ENCODE measurements at places on chromosomes 11 and 22. TPM values are rescaled to one million over a fixed set of nuclear protein-coding genes. Genes with fewer than 3 reads are reported as not detected.

DNA sequence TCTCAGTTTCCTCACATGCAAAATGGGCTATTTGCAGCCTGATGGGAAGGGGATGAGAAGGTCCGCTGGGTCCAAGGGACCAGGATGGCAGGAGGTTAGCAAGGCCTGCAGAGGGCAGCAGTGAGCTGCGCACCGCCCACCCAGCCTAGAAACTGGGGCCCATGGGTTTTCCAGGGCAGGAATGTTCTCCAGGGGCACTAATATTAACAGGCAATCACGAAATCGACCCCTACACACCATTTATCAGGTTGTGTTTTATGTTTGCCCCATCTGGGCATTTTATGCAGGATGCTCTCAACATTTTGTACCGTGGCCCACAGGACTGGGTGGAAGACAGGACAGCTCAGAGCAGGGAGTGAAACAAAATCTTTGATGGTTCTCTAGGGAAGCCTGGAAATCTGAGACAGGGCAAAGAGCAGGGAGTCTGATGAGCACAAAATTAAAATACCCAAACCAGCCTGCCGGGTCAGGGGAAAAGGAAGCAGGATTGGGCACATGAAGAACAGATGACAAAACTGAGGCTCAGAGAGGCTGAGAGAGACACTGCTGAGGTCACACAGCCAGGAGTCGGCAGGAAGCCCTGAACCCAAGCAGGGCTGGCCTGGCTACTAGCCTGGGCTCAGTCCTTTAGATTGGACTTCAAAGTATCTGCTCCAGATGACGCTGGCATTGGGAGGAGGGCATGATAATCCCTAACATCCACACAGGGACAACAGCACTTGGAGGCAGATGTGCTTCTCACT lies 1.6 kb upstream of the BCR start:
- H3K4me3 ChIP-seq = peak overlapping the region; percentile 8
- peaks cover 6% of the 10 kb centered on the region for H3K36me3 ChIP-seq

DNA sequence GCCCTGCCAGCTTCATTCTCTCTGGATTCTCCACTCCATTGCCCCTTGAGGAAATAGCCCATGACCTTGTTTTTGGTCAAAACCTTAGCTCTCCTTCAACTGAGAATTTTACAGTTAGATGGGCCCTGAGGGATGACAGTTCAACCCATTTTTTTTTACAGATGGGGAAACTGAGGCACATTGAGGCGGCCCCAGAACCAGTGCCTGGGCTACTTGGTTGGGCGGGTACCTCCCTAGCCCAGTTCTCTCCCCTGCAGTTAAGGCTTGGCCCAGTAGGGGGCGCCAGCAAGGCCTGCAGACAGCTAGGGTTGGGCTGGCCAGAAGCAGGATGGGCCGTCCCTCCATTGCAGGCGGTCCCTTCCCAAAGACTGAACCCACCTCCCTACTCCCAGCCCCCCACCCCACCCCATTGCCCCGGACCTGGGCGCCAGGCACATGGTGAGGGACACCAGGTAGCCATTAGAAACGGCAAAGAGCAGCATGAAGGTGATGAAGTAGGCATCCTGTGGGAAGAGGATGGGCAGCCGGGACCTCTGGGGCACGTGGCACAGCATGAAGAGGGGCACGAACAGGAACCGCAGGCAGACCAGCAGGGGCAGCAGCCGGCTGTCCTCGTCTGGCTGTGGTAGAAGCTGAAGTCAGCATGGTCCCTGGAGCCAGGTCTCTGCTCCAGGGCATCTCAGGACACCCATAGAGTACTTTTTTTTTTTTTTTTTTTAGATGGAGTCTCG lies 7.6 kb downstream of the SLC29A2 start:
- no peak overlapping the region for H3K4me3 ChIP-seq
- H3K36me3 ChIP-seq = peaks cover 3% of the 10 kb centered on the region
- DNase-seq = no peak

GRCh38 chr11:35166369-35167360 lies 27.7 kb downstream of the CD44 start:
- peak; percentile 89 for DNase-seq
- H3K27me3 ChIP-seq = no peaks in the 10 kb centered on the region
- H3K27ac ChIP-seq = peak overlapping the region; percentile 96
- H3K4me1 ChIP-seq = peaks cover 85% of the 10 kb centered on the region
- H3K36me3 ChIP-seq = peaks cover 4% of the 10 kb centered on the region

- no peak overlapping the region for H3K27ac ChIP-seq
- H3K27me3 ChIP-seq = peaks cover 44% of the 10 kb centered on the region
- no peak overlapping the region for H3K4me3 ChIP-seq
- DNase-seq = no peak
These were observed 4.4 kb downstream of the NCAM1 start for GRCh38 chr11:112965656-112966055.

DNA sequence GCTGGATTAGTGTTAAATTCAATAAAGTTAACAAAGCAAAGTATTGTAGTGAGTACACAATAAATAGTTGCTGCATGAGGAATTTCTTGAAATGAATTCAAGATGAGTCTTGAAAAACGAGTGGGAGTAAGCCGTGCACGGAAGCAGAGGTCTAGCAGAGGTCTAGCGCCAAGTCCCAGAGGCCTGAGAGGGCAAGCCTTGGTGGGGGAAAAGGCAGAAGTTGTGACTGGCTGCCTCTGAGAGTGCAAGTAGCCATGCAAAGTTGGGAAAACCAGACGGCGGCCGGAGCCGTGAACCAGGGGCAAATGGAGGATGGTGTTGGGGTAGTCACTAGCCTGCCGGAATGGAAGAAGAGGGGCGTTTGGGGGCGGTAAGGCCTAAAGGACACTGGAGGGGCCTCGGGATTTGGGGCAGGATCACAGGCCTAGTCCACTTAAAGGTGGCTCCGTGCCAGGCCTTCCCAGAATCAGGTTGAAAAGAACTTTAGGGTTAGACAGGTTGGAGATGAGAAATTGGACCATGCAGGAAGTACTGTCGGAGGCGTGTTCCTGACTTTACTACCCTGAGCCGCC lies 379 bp upstream of the SLC3A2 start:
- H3K36me3 ChIP-seq = peaks cover 31% of the 10 kb centered on the region
- peak overlapping the region; percentile 100 for H3K27ac ChIP-seq
- no peak for DNase-seq
- H3K4me3 ChIP-seq = peak overlapping the region; percentile 100
- no peaks in the 10 kb centered on the region for H3K27me3 ChIP-seq

Gene MS4A3
- total RNA-seq = not detected
